ENCODE measurements at places on chromosomes 2 and 18. TPM values are rescaled to one million over a fixed set of nuclear protein-coding genes. Genes with fewer than 3 reads are reported as not detected.

The ALPP gene
- not detected for total RNA-seq

- DNase-seq: no peak
These were observed 47.0 kb upstream of the SPAG16 start for GRCh38 chr2:213237251-213237650.

DNA sequence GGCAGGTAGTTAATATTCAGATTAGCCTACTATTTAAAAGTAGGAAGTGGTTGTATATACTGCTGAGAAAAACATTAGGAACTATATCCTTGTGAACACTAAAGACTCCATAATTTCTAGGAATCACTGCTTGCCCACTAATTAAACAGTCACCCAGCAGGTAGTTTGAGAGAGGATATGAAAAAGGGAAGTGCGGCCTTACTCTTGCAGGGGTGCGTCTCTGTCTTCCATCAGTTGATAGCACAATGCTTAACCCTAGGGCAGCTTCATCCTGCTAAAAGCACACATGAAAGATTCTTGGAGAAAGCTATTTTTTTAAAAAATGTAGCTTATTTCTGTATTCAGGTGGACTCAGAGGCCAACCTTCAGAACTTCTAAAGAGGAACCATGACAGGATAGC lies 53.1 kb upstream of the ATP5MC3 start:
- DNase-seq: no peak

DNA sequence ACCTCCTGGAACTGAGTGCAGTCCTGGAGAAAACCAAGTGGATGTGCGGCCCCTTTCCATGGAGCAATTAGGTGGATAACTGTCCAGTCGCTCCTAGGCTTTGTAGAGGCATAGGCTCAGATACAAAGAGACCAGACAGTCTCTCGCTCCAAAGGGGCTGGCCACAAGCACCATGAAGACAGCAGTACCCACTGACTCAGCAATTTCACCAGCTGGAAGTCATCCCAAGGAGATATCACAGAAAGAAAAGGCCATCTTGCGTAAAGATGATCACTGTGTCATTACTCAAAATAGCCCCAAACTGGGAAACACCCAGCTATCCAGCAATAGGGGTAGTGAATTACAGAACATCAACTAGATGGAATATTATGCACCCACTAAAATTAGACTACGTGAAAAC lies 161.2 kb downstream of the MSH2 start:
- DNase-seq: no peak

DNA sequence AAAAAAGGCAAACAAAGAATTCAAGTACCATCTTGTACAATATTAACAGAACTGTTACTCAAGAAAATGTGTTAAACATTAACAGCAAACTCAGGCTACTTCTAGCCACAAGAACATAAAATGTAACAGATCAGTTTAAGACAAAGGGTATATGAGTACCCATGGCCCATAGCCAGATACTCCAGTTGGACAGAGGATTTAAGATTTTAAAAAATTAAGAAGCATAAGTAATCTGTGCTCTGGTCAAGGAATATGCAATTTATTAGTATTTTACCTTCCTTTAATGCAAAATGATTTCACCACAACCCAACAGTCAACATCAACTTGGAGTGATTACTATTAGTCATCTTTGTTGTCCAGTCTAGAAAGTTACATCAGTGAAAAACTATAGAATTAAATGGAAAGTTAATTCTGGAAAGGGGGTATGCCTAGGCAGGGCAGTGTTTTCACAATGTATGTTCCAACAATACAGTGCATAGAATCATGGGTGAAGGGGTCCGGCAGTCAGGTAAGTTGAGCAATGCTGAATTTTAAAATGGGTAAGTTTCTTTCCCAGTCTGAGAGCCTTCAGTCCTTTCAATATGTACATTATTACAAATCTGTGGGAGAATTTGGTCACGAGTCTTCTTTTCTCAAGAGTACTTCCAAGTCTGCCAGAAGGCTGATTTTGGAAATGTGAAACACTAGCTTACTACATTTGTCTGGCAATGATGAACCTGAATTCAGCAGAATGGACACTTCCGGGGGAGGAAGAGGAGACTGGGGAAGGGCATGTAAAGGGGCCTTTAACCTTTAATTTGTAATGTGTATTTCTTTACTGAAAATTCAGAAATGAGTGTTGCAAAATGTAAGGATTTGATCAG lies 34.5 kb downstream of the SFT2D3 start:
- DNase-seq: no peak

All from Peyer's patch (tissue), 4 donors.